Placental pericyte (primary cell): ENCODE measurements at places on chromosomes 12 and 14. TPM values are rescaled to one million over a fixed set of nuclear protein-coding genes. Genes with fewer than 3 reads are reported as not detected.

TEX52 gene
- not detected in 2 replicates for total RNA-seq

TUBA1C gene
- total RNA-seq: 372 and 1,859 TPM in 2 replicates

DHRS2 gene
- not detected in 2 replicates for total RNA-seq

RNU6-7 gene
- total RNA-seq: not detected in 2 replicates

NRXN3 gene
- 0.22 and 0.72 TPM in 2 replicates for total RNA-seq

PPFIA2 gene
- total RNA-seq: 3.3 TPM in 1 of 2 replicates, not detected in the other

SELPLG gene
- total RNA-seq: 1.3 and 2.1 TPM in 2 replicates

LRP1-AS gene
- total RNA-seq: not detected in 2 replicates

ANO4 gene
- 0.22 and 4.9 TPM in 2 replicates for total RNA-seq

CAPZA3 gene
- not detected in 2 replicates for total RNA-seq

RTL1 gene
- total RNA-seq: not detected in 2 replicates

COL2A1 gene
- total RNA-seq: 0.14 TPM in 1 of 2 replicates, not detected in the other

SYCP3 gene
- total RNA-seq: under 0.01 TPM in 2 replicates

DGKA gene
- total RNA-seq: 32.4 and 42.4 TPM in 2 replicates

ZDHHC22 gene
- under 0.01 TPM in 1 of 2 replicates, not detected in the other for total RNA-seq

HELB gene
- 3.4 and 3.5 TPM in 2 replicates for total RNA-seq

FAM90A1 gene
- total RNA-seq: under 0.01 and 0.14 TPM in 2 replicates

EPYC gene
- not detected in 2 replicates for total RNA-seq

NXPH4 gene
- 1.4 and 1.8 TPM in 2 replicates for total RNA-seq

SLC48A1 gene
- 6.4 and 12.3 TPM in 2 replicates for total RNA-seq

NTF3 gene
- total RNA-seq: 2.6 and 10.5 TPM in 2 replicates

CPNE6 gene
- under 0.01 TPM in 1 of 2 replicates, not detected in the other for total RNA-seq

CCDC198 gene
- not detected in 2 replicates for total RNA-seq

C14orf93 gene
- 6.2 and 6.6 TPM in 2 replicates for total RNA-seq

DCTN2 gene
- total RNA-seq: 106 and 107 TPM in 2 replicates

CELA1 gene
- not detected in 2 replicates for total RNA-seq

TAS2R14 gene
- 3.3 and 4.4 TPM in 2 replicates for total RNA-seq

SPTB gene
- total RNA-seq: 0.22 and 0.57 TPM in 2 replicates

AQP5 gene
- total RNA-seq: not detected in 2 replicates

ASIC1 gene
- 0.72 and 3.5 TPM in 2 replicates for total RNA-seq

BDKRB2 gene
- 56.5 and 85.5 TPM in 2 replicates for total RNA-seq

CAPS2 gene
- 1.8 and 2.4 TPM in 2 replicates for total RNA-seq

ATN1 gene
- 15.6 and 17.9 TPM in 2 replicates for total RNA-seq

SCAF11 gene
- 85.1 and 108 TPM in 2 replicates for total RNA-seq

PRKD1 gene
- 5.3 and 5.7 TPM in 2 replicates for total RNA-seq

SERPINA10 gene
- total RNA-seq: not detected in 2 replicates

VASH1 gene
- 2.0 and 6.3 TPM in 2 replicates for total RNA-seq

SLCO1A2 gene
- 0.22 and 0.29 TPM in 2 replicates for total RNA-seq

KCNA1 gene
- not detected in 2 replicates for total RNA-seq

DDX51 gene
- total RNA-seq: 11.6 and 14.2 TPM in 2 replicates

PRKAG1 gene
- total RNA-seq: 69.4 and 86.2 TPM in 2 replicates

FZD10 gene
- total RNA-seq: not detected in 2 replicates

ITGB7 gene
- total RNA-seq: under 0.01 and 0.29 TPM in 2 replicates

GIT2 gene
- 28.7 and 62.4 TPM in 2 replicates for total RNA-seq

CD163 gene
- total RNA-seq: 0.43 TPM in 1 of 2 replicates, not detected in the other

KRT71 gene
- not detected in 2 replicates for total RNA-seq
